ENCODE measurements at places on chromosomes 11 and 22.

GRCh38 chr22:29434288-29434687, 4.1 kb upstream of the RFPL1 start:
- DNase-seq, result no peak

DNA sequence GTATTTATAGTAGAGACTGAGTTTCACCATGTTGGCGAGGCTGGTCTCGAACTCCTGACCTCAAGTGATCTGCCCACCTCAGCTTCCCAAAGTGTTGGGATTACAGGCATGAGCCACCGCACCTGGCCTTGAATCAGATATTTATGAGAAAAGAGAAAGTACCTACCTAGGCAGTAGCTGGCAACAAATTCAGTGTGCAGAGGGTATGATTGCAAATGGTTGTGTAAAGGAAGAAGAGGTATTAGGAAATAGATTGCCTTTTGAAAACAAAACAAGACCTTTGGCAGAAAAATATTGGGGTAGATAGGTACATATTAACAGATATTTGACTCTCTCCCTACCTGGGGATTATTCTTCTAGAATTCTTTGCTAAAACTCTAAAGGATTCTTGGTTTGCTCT, 38.5 kb upstream of the LIN7C start:
- DNase-seq, result no peak

- DNase-seq, result no peak
Measured at GRCh38 chr11:116314006-116314405, 458.8 kb downstream of the BUD13 start.

GRCh38 chr11:32584921-32585320, 1.3 kb downstream of the EIF3M start:
- DNase-seq, result no peak

DNA sequence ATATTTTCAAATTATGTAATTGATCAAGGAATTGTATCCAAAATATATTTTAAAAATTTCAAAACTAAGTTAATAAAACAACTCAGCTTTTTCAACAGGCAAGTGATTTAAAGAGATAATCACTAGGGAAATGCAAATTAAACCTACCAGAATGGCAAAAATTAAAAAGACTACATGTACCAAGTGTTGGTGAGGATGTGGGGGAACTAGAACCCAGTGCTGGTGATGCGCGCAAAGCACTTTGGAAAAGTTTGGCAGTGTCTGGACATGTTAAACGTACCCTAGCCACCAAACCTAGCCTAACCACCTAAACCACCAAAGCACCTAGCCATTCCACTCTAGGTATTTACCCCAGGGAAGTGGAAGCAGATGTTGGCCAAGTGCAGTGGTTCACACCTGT, 22.9 kb downstream of the PACSIN2 start:
- no peak for DNase-seq

DNA sequence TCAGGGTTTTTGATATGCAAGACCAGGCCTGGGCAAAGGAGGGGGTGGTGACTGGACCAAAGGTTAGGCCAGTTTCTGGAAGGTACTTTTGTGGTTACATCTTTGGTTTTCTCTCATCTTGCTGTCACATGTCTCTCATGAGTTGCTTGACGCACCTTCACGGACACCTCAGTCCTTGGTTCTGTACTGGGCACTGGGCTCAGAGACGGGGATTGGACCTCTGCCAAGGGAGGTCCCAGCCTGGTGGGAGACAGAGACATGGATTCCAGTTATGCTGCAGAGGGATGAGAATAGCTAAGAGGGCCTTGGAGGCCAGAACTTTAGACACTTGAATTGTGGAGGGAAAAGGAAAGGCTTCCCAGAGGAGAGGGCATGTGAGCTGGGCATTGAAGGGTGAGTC, 1.7 kb downstream of the USP35 start:
- no peak for DNase-seq

- DNase-seq, result no peak
Measured at GRCh38 chr22:31199187-31199586, 12.9 kb upstream of the LIMK2 start.

DNA sequence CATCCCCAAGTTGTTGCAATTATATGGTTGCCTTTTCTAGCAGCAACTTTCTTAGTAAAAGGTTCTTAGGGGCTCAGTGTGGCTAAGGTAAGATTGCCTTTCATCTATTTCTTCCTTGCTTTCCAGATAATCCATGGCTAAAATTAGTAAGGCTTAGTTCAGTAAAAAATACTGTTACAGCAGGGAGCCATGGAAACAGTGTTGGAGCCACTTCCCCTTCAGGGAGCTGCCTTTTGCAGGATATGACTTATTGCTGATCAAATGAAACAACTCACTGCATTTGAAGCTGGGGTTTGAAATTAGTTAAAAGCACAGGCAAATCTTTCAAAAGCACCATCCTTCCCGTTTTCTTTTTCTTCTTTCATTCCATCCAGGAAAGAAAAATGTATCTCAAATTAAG, 184.3 kb downstream of the C11orf87 start:
- no peak for DNase-seq

DNA sequence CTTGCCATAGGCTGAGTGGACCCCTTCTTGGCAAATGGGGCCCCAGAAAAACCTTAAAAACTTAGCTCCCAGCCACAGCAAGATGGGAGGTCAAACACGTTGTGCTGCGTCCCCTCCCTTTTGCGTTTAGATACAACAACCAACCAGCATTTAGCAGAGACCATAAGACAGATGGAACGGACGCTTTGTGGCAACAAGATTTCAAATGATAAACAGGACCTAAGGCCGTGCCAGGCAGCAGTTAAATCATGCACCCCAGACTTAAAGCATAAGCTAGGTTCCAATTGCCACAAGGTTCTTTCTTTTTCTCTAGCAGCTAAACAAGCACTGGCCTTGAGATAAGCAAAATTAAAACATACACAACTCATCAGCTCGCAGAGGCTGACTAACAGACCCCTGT, 39.4 kb upstream of the NTM start:
- DNase-seq, result no peak

GRCh38 chr11:41451011-41451410, 8.4 kb downstream of the LRRC4C start:
- DNase-seq, result no peak

DNA sequence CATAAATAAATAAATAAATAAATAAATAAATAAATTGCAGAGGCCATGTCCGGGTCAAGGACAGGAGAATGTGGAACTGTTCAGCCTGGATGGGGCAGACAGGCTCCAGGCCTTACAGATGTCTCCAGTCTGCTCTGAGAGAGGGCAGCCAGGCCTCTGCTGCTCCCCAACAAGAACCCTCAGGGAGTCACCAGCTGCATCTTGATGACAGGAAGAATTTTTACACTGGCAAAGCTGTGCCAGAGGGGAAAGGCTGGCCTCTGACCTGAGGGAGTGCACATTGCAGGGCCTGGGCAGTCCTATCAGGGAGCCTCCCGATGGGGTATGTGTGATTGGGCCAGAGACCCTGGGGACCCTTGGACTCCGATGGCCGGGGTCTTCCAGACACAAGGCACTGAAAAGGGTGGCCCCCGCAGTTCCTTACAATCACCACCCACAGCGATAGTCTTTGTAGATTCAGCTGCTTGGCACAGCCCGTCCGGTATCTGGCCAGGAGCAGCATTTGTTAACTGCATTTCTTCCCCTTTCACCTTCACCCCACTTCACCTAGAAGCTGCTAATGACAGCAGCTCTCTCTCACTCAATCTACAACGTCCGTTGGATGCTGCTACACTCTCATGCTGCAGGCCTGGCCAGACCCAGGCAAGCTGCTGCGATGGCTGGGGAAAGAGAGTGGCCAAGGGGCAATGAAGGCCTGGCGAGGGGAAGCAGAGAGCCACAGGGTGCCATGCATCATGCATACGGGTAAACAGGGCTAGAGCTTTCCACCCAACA, 8.1 kb downstream of the MOGAT2 start:
- no peak for DNase-seq

DNA sequence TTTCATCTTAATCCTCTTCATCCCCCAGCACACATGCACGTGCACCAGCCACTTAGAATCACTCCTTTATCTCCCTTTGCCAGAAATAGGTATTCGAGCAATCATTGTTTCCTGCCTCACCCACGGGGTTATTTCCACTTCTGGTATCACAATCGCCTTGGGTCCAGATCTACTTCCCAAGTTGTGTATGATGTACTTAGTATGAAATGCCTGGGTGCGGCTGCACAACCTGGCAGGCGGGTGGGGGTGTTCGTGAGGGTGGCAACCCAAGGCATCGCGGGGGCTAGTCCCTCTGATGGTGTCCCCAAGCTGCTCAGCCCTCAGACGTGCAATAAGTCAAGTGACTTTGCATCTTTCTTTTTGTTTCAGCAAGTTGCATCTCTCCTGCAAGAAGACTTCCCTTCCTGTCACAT, 475.6 kb downstream of the MIAT start:
- DNase-seq, result no peak

DNA sequence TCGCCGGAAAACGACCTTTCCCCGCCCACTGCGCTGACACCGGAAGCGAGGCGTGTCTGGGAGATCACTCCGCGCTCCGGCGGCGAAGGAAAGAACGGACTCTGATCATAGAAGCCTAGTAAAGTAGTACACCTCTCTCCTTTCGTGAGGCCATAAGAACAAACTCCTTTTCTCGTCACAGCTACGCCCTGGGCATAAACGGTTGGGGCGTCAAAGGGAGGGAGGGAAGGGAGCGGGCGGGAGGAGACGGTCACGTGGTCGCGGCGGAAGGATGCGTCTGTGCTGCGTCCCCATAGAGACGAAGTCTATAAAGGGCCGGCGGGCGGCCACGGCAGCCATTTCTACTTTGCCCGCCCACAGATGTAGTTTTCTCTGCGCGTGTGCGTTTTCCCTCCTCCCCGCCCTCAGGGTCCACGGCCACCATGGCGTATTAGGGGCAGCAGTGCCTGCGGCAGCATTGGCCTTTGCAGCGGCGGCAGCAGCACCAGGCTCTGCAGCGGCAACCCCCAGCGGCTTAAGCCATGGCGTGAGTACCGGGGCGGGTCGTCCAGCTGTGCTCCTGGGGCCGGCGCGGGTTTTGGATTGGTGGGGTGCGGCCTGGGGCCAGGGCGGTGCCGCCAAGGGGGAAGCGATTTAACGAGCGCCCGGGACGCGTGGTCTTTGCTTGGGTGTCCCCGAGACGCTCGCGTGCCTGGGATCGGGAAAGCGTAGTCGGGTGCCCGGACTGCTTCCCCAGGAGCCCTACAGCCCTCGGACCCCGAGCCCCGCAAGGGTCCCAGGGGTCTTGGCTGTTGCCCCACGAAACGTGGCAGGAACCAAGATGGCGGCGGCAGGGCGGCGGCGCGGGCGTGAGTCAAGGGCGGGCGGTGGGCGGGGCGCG, at the start of gene ATF4:
Gene ATF4, plus strand, starts transcription at position 337 of the 880 bp plus-strand sequence. CDS start 884 bp downstream, outside the sequence.
- peak; percentile 81 for DNase-seq

- no peak for DNase-seq
Measured at GRCh38 chr11:43360361-43361032, 1.8 kb downstream of the TTC17 start.

DNA sequence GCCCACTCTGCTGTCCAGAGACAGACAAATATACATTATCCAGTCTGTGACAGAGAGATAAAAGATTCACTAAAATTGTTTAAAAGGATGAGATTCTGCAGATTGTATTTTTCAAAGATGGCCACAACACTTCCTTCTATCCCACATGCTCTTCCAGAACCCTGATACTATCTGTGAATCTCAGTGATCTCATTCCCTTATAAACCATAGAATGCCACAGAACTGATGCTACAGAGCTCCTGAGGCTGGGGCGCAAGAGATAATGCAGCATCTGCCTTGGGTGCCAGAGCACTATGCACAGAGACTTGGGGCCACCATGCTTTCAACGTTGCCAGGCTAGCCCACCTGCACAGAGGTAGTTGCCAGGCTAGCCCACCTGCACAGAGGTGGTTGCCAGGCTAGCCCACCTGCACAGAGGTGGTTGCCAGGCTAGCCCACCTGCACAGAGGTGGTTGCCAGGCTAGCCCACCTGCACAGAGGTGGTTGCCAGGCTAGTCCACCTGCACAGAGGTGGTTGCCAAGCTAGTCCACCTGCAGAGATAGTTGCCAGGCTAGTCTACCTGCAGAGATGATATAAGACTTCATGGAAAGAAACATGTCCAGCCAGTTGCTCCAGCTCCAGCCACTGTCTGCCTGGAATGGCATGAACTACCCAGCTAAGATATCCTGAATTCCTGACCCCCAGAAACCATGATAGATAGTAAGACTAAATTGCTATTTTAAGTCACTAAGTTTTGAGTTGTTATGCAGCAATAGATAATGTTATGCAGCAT, 17.6 kb upstream of the SEPTIN5 start:
- no peak for DNase-seq

DNA sequence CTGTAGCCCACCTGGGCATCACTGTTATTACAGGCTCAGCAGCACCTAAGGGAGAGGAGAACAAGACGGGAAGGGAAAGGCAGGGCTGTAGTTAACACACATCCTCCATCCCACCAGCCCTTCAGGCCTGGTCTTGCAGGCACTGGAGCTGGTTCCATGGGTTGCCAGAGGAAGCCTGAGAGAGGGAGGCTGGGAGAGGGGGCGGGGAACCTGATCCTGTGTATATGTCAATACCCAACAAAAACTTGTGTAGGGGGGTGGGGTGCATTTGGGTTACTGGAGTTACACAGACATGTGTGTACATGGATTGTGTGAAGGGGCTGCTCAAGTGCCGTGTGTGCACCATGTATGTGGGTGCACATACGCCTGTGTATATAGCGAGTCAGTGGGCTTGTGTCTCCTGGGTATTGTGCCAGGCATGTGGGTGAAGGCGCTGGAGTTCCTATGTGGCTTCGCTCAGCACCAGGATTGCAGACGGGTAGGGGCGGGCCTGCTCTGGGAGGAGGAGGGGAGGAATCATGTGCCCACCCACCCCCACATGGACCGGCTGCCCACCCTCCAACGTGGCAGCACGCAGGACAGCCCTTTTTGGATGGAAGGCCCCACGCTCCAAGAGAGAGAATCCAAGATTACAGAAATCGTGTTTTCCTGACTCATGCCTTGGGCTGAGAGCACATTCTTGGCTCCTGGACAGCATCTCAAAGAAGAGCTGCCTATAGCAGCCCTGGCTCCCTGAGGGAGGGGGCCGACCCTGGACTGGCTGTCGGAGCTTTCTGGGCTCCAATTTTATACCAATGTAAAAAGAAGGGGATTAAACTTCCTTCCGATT, 4.2 kb upstream of the SERPINH1 start:
- DNase-seq, result no peak

- DNase-seq, result no peak
Measured at GRCh38 chr11:126219547-126219946, 8.0 kb downstream of the FAM118B start.

Data from NK-92 treated with Interleukin-12 subunit alpha and Interleukin-12 subunit beta, amount 100 ng/mL, for 24 hours (cell line).